Stimulated activated CD8-positive, alpha-beta memory T cell treated with anti-CD3 and anti-CD28 coated beads, Interleukin-7, amount 100 ng/mL, for 1 hour (primary cell): ENCODE measurements at places on chromosomes 2 and 18.

GRCh38 chr18:44782617-44783016, 101.9 kb downstream of the SETBP1 start:
- DNase-seq, result no peak

- no peak for DNase-seq
Observed at GRCh38 chr2:58796239-58796910, 555.2 kb upstream of the FANCL start.

DNA sequence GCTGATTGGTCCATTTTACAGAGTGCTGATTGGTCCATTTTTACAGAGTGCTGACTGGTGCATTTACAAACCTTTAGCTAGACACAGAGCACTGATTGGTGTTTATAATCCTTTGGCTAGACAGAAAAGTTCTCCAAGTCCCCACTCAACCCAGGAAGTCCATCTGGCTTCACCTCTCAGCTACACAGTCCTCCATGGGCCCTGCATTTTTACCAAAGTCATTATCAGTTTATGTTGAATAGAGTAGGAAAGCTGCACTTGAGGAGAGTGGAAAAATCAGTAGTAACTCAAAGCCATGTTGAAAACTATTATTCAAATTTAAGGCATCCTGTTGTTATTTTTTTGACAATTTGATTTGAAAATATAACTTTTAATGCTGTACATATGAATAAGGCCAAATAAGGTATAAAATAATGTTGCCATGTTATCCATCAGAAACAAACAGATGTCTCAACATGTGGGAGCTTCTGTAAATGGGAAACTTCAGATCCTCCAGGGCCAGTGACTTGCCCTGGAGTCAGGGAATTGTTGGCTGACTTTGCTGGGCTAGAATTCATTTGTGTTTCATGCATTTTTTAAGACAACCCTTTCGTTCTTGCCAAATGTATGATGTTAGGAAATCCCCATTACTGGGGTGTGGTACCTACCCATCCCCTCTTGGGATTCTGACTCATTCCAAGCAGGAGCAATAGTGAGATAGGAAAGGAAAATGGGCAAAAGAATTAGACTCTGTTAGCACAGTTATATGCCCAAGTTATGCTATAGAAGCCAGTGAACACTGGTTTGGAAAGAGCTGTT, 37.8 kb upstream of the CCDC195 start:
- no peak for DNase-seq

DNA sequence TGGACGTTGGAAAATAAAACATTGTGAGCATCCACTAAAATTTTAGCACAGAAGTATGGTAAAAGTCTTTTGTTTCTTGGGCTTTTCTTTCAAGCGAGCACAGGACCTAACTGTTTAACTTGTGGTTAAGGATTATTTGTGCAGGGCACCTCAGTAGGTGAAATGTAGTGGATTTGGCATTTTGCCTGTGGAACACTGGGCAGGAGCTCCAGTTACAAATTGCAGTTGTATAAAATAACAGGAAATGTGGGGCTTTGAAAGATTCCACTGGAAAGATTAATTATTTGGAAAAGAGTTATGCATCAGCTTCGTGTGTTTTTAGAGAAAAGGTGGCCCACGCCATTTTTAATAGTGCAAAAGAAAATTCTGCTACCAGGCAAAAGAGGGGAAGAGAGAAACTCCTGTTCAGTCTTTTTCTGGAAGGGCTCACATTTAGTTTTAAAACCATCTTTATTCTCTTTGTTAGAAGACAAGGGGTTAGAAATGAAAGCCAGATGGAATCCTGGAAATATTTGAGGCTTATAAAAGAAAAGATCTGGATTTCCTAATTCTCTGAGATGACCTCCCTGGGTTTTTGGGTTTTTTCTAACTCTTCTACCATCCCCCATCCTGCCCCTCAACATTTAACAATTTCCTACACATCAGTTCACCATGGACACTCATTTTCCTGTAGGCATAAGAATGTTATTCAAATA, 144.3 kb upstream of the SERTAD2 start:
- no peak for DNase-seq

DNA sequence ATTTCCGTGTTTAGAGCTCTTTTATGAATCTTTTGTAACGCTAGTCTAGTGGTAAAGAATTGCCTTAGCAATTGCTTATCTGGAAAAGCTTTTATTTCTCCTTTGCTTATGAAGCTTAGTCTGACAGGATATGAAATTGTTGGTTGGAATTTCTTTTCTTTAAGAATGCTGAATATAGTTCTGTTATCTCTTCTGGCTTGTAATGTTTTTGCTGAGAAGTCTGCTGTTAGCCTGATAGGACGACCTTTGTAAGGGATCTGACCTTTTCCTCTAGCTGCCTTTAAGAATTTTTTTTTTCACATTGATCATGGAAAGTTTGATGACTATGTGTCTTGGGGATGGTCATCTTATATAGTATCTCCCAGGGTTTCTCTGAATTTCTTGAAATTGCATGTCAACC, 101.1 kb downstream of the TRABD2A start:
- DNase-seq, result no peak
